Activated T-cell treated with anti-CD3 and anti-CD28 coated beads, Interleukin-2, amount 50 U/mL, for 1 hour (primary cell): ENCODE measurements at places on chromosomes 3 and 15.

GRCh38 chr15:59052915-59053407 is 52.0 kb upstream of the CCNB2 start:
- DNase-seq = no peak

- DNase-seq = no peak
Measured at GRCh38 chr3:64856106-64856505, 168.3 kb upstream of the ADAMTS9 start.

DNA sequence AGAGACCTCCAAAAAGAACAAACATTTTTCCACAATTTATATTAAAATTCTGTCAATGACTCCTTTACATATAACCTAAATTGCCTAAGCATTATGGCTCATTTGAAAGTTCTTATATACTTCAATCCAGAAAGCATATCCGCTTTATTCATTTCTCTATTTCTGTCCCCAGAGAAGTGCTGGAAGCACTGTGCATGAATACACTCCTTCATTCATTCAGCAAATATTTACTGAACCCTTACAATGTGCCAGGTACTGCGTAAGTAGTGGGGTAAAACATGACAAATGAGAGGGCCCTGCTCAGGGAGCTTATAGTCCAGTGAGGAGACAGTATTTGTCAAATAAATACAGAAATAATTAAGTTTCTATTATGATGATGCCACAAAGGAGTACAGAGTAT is 3.3 kb downstream of the PDCD10 start:
- DNase-seq = no peak

DNA sequence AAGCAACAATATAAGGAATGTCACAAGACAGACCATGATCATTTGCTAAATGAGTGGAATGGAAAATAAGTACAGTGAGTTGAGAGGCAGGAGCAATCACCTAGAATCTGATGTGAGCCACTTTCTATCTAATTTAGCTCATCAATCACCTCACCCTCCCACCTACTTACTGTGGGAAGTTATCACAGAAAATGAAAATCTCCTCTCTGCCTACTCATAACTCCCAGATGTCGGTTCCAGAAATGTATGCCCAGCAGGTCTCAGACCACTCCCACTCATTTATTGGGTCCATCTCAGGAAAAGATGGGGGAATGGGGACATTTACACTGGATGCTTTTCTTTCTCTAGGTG is 270.9 kb downstream of the FHIT start:
- DNase-seq = no peak

DNA sequence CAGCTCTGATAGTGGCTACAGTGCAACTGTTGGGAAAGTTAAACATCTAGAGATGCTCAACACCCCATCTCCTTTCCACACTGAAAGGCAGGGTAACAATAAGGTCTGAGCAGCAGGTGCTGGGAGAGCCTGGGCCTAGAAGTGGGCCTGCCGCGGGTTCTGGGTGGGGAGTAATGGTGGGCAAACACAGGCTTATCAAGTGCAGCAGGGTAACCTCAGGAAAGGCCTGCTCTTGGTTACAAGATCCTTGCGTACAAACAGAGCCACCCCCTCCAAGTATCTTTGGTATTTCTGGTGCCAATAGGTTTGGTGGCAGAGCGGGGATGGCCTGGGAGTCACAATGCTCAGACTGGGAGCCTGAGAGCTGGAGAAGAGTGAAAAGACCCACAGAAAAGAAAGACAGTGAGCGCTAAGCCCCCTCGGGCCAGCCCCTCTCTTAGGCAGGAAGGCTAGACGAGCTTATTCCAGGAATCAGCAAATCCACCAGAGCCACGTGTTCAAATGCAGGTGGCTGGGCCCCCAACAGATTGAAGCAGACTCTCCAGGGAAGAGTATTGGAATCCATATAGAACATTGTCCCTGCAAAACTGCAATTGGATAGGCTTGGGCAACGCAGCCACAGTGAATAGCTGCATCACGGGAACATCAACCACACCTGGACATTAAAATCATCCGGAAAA is 2.7 kb downstream of the IQSEC1 start:
- DNase-seq = no peak

DNA sequence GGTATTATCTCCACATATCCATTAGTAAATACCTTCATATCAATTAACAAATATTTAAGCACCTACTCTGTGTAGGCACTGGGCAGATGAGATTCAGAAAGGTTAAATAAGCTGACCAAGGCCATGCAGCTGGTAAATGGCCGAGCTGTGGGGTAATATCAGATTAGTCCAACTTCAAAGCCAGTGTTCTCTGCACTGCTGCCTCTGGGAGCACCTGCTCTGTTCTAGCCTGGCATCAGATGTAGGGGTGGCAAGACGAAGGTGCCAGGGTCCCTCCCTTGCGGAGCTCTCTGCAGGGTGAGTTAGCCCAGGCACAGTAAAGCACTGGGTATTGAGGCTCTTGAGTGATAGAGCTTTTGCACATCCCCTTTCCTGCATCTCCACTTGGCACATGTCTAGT is 5.5 kb downstream of the TATDN2 start:
- DNase-seq = peak; percentile 14

DNA sequence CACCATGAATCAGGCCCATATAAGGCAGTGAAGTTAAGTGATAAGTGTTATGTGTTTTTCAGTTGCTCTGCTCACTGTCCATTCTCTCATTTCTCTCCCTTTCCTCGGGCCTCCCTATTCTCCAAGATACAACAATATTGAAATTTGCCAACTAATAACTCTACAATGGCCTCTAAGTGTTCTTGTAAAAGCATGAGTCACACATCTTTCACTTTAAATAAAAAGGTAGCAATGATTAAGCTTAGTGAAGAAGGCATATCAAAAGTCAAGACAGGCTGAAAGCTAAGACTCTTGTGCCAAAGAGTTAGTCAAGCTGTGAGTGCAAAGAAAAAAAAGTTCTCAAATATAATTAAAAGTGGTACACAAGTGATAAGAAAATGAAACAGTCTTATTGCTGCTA is 675.4 kb downstream of the OTOL1 start:
- no peak for DNase-seq
